Stimulated activated CD8-positive, alpha-beta memory T cell treated with anti-CD3 and anti-CD28 coated beads, Interleukin-7, amount 100 ng/mL, for 1 hour (primary cell): ENCODE measurements at places on chromosomes 11 and 22.

GRCh38 chr11:95147364-95147905, 57.8 kb downstream of the ENDOD1 start:
- no peak for DNase-seq

DNA sequence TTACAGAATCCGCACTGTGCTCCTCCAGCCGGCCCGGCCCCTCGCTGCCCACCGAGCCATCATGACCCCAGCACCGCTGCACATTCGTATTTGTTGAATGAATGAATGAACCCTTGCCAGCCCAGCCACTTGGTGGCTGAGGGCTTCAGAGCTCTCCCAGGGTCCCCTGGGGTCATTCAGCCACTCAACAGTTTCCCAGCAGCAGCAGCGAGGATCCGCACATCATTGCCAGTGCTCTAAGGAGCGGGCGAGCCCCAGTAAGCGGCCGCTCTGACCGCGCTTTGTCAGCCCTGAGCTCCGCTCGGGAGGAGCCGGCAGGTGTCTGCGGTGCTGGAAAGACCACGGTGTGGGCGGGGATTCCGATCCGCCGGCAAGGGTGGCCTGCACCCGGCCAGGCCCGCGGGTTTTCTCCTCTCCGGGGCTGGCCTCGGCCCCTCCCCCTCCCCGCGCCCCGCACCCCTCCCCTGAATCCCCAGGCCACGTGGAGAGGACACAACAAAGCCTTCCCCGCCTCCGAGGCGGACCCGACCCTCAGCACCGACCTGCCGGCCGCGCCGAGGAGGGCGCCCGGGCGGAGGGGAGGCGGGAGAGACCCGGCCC, 563 bp downstream of the BID start:
- peak; percentile 30 for DNase-seq

DNA sequence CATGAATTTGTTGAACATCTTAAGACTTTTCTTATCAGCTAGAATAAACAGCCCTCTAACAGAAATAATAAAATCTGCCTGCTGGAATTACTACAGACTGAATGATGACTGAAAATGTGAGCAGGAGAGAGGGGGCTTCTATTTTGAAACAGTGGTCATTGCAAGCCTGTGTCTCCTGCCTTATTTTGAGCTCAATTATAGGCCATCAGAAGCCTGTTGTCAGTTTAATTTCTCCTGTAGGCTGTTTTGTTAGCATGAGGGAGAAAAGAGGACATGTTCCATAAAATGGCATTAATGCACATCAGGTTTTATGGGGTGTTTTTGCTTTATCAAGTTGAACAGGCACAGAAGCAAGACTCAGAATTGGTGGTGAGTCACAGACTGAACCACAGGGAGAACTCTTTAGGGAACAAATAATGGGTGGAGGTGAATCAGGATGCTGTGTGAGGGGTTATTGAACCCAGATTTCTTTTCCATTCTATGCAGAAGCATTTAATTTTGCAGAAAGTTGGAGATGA, 129.1 kb downstream of the PARVA start:
- no peak for DNase-seq

DNA sequence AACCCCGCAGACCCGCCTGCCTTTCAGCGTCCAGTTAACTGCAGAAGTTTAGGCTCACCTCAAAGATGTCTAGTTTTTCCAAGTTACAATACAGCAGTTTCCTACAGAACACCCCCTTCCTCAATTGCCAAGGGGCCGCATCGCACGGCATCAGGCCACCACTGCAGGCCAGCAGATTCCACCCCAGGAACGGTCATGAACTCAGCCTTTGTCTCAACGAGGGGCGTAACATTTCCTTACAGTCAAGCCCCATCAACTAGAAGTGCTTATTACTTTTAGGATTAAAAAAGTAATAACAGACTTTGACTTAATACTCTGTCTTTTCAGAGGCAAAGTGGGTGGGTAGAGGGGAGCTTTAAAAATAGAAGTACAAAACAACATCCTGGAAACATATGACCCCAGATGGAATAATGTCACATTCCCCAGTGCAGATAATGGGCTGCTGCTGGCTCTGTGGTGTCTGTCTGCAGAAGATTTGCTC, 36.3 kb downstream of the PPP2R1B start:
- no peak for DNase-seq

- DNase-seq = no peak
Observed at GRCh38 chr11:75244052-75244814, 3.7 kb downstream of the TPBGL start.

GRCh38 chr11:121391914-121392313, 60.2 kb upstream of the SORL1 start:
- DNase-seq = no peak

GRCh38 chr22:39905687-39906086, 4.8 kb downstream of the GRAP2 start:
- DNase-seq = no peak

GRCh38 chr11:94910779-94911178, 62.6 kb downstream of the CWC15 start:
- DNase-seq = no peak

DNA sequence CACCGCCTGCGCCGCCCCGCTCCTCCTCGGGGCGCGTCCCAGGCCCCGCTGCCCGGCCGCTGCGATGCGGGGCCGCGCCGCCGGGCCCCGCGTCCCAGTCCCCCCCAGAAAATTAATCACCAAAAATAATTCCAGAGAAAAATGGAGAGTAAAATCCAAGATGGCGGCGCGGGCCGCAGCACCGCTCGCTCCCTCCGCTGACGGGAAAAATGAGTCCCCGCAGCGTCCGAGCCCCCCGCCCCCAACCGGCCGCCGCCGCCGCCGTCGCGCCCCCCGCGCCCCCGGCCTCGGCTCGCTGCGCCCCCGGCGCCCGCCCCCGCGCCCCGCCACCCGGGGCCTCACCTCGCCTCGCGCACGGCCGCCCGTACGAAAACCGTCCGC, at the start of gene KMT5B:
TSS of gene KMT5B (minus strand) at position 162 of the 381 bp plus-strand sequence. CDS start 23,220 bp downstream, outside the sequence.
- peak; percentile 42 for DNase-seq

- DNase-seq = no peak
Observed at GRCh38 chr22:37343348-37343747, 61.0 kb downstream of the CYTH4 start.

- no peak for DNase-seq
Observed at GRCh38 chr22:35812600-35812999, 94.9 kb downstream of the APOL5 start.

DNA sequence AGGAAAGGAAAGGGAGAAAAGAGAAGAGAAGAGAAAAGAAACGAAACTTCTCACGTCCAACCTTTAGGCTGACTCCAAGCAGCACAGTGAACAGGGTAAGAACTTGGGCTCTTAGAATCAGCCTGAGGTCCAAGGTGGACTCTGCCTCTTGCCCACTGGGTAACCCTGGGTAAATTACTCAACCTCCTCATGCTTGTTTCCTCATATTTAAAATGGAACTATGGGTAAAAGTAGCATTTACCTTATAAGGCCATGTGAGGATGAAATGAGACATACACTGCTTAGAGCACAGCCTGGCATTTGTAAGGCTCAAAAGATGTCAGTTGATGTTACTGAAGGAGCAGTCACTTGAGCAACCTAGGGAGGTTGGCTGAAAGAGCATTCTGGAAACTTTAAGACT, 107.9 kb downstream of the C11orf58 start:
- DNase-seq = no peak

DNA sequence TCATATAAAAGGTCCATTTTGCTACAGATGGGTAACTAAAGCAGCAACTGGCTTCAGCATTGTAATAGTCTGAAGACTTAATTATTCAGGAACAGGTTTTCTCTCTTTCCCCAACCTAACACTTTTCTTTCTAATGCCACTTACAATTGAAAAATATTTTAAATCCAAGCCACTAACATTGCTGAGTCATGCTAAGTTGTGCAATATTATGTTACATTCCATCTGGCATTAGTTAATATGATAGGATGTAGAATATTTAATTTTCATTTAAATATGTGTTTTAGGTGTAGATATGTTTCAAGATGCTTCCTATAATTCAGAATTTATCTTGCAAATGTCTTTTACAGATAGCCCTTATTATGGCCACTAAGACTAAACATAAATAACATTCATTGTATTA, 98.6 kb downstream of the KIF18A start:
- DNase-seq = no peak

GRCh38 chr22:46546466-46547178, 9.2 kb upstream of the CELSR1 start:
- DNase-seq = no peak

DNA sequence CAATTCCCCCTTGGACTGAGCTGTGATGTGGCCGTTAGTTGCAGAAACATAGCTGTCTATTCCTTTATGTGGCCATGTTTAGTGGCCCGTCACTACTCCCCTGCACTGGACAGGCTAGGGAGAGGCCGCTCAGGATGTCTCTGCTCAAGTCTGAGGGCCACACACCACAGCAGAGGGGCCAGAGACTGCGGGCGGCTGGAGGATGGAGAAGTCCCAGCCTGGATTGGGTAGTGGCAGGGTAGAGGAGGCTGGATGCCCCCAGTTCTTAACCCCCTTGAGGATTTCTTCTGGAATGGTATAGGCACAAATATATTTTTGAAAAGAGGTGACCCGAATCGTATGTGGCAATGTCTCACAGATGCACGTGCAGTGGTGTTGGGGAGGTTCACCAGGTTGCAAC, 116.4 kb upstream of the B3GAT1 start:
- no peak for DNase-seq

GRCh38 chr11:122439866-122440810, 215.4 kb upstream of the UBASH3B start:
- no peak for DNase-seq

DNA sequence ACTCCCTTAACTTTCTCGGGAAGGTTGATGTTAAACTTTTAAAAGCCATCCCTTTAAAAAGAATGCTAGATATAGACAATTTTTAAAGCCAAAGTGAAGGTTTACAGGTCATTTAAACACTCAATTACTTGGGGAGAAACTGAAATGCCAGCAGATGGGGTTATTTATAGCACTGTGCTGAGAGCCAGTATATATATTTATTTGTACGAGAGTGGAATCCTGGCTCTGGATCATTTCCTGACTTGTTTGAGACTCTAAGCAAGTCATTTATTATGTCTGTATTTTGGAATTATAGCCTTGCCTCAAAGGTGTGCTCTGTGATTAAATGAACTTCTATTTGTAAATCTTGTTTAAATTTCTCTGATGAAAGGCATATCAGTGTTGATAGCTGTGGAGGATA, 6.8 kb upstream of the ZBED5 start:
- no peak for DNase-seq

- DNase-seq = no peak
Observed at GRCh38 chr11:37078521-37078920, 480.5 kb upstream of the RAG2 start.

GRCh38 chr11:116046127-116046526, 541.9 kb upstream of the CADM1 start:
- no peak for DNase-seq

GRCh38 chr22:44023404-44024287, 456 bp upstream of the PARVB start:
- no peak for DNase-seq

DNA sequence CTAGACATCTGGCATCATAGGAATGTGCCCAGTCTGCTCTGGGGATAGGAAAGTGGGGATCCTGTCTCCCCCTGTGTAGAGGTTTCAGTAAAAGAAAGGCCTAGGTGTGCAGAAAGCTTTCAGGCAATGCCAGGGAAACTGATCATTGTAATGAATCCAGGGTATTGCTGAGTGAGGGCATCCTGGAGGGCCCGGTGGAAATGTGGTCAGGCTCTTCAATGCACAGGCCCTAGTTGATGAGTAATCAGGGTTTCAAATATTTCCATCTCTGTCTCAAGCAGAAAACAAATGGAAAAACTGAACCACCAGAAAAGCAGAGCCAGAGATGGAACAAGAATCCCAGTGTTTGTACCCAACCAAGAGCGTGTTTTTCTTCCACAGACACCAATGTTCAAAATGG, 2.0 kb downstream of the CD3E start:
- no peak for DNase-seq

DNA sequence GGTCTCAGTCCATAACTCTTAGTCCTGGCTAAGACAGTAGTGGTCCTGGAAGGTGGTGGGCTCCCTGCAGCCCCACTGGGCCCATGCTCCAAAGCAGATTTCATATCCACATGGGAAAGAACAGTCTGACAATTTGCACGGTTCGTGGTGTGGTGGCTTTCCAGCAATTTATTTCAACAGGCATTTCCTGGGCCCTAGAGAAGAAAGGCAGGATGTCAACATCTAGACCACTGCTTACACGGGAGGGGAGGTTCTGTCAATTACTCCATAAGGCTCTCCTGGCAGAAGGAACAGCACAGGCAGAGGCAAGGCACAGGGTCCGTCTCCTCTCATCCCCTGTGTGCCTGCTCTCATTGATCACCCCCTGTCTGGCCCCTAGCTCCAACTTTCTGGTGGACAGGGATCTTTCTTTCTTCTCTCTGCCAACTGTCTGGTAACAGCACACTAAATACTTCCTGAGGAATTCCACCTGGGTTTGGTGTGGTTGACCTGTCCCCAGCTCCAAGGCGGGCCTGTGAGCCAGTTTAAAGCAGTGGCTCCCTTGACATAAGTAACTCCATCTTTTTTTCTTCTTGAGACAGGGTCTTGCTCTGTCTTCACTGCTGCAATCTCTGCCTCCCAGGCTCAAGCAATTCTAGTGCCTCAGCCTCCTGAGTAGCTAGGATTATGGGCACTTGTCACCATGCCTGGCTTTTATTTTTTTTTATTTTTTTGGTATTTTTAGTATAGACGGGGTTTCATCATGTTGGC, 5.1 kb upstream of the A4GALT start:
- DNase-seq = no peak

DNA sequence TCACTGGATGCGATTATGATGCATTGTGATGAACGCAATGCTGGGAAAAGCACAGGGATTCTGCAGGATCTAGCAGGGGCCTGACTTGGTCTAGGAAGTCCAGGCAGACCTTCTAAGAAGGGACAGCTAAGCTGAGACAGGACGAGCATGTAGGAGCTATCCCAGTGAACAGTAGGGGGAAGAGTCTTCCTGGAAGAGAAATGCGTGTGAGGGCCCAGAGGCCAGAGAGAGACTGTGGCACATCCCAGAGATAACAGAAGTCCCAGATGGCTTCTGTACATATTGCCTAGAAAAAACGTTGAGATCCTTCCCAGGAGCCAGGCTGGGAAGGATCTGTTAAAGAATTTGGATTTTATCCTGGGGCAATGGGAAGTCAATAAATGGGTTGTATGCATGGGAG, 24.6 kb downstream of the RCN1 start:
- DNase-seq = no peak

DNA sequence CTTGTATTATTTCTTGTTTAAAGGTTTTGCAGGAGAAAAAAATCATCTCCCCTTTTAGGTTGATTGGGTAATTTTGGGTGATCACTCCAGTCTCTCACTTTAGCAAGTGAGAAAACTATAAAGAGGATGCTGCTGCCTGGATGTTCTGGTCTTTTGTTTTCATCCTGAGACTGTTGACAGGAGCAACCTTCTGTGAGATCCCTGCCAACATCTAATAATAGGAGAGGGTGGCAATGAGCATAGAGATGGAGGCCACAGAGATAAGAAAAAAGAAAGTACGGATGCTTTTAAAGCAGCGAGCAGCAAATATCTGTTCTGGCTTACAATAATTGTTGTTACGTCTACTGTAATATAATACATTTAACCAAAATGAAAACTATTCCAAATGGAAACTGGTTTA, 293.6 kb upstream of the MTNR1B start:
- DNase-seq = no peak

- no peak for DNase-seq
Observed at GRCh38 chr11:68545796-68546195, 85.2 kb downstream of the PPP6R3 start.

- DNase-seq = no peak
Observed at GRCh38 chr22:28759861-28760560, 12.5 kb upstream of the CCDC117 start.
